ENCODE measurements at places on chromosomes 2 and 18.
A peak's percentile ranks its signal among the peaks of the same experiment; 100 is the strongest.

GRCh38 chr2:158013891-158014290 lies 87.8 kb upstream of the UPP2 start:
- no peak for DNase-seq

GRCh38 chr2:171610824-171611223 lies 76.4 kb upstream of the DYNC1I2 start:
- DNase-seq, result no peak

DNA sequence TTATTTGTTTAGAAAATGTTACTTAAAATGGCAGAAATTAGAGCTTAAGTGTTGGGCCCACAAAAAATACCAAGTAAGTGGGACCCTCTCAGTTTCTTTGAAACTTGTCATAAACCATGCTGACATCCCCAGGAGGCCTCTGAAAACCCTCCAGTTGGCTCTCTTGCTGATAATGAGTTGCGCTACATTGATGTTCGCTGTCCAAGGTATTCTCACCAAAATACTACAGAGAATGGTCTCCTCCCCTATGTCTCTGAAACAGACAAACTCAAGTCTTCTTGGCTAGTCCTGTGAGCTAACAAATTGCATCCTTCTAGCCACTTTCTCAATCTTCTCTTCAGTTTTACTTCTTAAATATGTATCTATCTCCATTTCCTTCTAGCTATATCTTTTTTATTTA lies 669.4 kb downstream of the IRS1 start:
- DNase-seq, result no peak

DNA sequence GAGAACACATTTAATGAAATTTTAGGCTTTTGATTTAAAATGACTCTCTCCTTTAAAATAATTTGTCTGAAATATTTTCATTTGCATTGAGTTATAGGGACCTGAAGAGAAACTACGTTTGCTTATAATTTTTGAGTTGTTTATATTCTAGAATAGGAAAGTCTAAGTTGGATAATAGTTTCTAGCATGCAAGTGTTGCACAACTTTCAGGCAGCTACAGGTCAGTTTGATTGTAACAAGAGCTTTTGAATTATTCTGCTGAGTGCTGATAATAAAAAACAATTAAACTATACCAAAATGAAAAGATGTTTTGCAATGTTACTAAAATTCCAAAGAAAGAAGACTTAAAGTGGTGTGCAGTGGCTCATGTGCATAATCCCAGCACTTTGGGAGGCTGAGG lies 71.0 kb downstream of the PDE1A start:
- DNase-seq, result no peak

GRCh38 chr2:101883860-101884259 lies 107.9 kb upstream of the IL1R2 start:
- DNase-seq, result peak; percentile 50

DNA sequence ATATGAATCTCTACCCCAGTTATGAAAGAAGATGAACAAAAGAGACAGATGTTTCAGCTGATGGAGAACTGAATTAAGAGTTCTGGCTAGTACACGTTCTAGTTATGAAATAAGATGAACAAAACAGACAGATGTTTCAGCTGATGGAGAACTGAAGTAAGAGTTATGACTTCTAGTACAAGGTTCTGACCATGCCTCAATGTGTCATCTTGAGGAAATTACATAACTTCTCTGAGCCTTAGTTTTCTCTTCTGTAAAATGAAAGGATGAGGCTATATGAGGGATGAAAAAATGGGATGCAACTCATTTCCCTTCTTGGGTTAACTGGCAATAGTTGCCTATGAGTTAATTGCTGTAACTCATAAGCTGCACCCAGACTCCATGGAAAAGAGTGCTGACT lies 92.9 kb upstream of the WDR75 start:
- no peak for DNase-seq

- no peak for DNase-seq
These were observed 112.7 kb upstream of the DLX2 start for GRCh38 chr2:172215172-172215935.

GRCh38 chr18:66749030-66749429 lies 145.1 kb upstream of the CDH19 start:
- no peak for DNase-seq

GRCh38 chr2:235925250-235925919 lies 242.8 kb downstream of the GBX2 start:
- DNase-seq, result no peak

GRCh38 chr2:29443151-29443550 lies 327.9 kb downstream of the CLIP4 start:
- no peak for DNase-seq

DNA sequence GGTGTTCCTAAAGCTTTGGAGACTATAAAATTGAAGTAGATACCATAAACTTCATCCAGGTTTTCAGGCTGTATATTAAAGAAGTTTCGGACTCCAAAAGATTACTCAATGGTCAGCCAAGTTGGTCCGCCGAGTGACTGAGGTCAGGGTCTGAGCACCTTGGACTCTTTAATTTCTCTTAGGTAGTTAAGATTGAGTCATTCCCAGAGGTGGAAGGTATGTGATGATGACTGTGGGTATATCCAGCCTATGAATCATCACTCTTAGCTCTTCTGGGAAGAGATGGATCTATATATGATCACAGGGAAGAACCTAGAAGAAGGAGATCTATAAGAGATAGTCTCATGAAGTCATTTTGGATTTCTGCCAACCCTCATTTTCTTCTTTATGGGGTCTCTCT lies 3.3 kb downstream of the ITGA6 start:
- DNase-seq, result no peak

- no peak for DNase-seq
These were observed 39.2 kb upstream of the MRPL19 start for GRCh38 chr2:75607400-75607798.

DNA sequence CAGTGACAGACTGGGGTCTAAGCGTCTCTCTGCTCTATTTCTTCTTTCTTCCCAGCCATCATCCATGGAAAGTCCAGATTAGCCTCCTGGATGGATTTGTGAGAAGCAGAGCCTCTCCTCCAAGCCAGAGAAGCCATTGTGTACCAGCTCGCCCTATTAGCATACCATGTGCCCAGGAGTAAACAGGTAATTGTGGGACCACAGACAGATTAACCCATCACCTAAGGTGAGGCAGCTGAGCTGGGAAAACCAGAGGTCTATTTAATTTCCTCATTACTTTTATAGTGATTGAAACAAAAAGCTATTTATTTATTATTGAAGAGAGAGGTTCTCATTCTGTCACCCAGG lies 54.7 kb upstream of the NT5C1B start:
- no peak for DNase-seq

DNA sequence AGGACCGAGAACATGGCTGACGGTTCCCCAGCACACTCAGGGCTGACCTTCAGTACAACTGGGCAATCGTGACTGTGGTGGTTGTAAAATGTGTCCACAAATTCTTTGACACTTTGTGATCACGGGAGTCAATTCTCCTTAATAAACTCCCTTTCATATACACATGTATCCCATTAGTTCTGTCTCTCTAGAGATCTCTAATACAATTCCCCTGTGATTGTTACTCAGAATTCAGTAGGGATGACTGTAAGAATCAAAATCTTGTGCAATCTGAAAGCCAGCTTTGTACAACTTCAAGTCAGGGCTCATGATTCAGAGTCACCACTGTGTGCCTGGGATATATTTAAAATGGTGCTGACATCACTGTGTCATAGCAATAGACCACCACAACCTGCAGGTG lies 89.5 kb upstream of the LMAN1 start:
- DNase-seq, result no peak

DNA sequence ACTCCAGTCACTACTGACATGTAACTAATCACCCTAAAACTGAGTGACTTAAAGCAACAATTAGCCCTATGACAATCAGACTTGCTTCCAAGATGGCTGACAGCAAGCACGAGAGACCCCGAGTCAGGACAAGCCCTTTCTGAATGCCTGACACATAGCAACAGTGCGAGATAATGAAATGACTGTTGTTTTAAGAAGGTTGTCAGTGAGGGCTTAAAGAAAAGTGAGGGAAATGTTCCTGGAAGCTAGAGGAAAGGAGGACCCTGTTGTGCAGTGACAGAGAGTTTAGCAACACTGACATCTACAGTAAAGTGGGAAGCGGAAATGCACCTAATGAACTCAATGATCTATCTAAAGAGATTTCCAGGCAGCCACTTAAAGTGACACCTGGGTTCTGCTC lies 163.1 kb downstream of the STK39 start:
- DNase-seq, result no peak

- DNase-seq, result no peak
These were observed 24.4 kb downstream of the NFE2L2 start for GRCh38 chr2:177239932-177240630.

DNA sequence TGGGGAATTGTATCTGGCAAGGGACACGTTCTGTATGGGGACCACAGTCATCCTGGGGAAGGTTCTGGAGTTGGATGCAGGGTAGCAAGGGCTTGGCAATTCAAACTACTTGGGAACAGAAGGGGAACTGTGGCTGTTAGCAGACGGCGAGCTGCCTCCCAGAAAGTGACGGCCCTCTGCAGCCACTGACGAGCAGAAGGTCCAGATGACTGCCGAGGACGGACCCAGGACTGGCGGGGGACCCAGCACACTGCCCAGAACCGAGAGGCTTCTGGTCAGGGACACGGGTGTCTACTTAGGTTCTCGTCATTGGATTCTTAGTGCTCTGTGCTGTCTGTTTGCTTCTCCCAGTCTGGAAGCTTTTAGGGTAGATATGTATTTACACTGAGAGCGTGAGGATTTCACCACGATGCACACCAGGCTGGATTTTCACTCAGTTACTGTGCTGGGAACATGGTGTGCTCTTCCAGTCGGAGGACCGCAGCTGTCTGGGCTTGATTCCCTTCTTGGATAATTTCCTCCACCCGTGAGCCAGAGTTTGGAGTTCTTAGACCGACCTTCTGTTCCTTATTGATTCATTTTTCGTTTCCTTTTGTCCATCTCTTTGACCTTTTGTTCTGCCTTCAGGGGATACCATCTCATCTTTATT lies 13.4 kb downstream of the GPR35 start:
- DNase-seq, result no peak

DNA sequence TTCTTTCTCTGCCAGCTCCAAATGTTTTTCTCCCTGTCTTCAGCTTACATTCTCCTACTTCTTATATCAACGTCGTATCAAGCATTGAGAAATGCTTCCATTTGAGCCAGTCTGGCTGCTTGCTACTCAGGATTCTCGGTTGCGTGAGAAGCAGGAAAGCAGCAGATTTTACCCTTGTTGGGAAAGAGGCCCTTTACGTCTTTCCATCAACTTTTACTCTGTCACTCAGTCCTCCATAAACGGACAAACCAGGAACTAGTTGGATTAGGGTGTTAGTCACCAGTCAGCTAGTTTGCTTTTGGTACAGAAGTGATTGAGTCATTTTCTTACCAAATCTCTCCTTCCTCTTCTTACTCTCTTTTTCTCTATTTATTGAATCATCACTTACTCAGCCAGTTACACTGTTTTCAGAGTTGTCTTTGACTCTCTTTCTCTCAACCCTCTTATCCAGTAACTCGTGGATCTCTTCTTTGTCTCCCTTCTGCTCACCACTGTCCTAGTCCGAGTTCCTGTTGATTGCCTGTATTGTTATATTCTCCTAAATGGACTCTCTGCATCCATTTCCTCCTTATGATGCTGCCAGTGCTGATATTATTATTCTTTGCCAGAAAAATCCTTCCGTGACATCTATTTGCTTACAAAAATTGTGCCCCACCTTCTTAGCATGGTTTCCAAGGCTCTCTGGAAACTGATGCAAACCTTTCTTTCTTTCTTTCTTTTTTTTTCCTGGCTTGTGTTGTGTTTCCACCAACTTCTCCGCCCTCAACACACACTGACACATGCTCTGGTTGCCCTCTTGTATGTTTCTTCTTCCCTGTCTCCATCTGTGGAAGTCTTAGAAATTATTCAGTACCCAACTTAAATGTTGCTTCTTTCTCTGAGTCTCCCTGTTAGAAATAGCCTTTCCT lies 61.5 kb downstream of the VRK2 start:
- no peak for DNase-seq

Measured in stimulated activated CD4-positive, alpha-beta T cell treated with anti-CD3 and anti-CD28 coated beads, Interleukin-15, amount 100 ng/mL, for 24 hours (primary cell).